Skeletal muscle cell (primary cell): ENCODE measurements at places on chromosomes 1 and 21.

GRCh38 chr1:8462371-8462892 is 144.5 kb downstream of the SLC45A1 start:
- DNase-seq = no peak

DNA sequence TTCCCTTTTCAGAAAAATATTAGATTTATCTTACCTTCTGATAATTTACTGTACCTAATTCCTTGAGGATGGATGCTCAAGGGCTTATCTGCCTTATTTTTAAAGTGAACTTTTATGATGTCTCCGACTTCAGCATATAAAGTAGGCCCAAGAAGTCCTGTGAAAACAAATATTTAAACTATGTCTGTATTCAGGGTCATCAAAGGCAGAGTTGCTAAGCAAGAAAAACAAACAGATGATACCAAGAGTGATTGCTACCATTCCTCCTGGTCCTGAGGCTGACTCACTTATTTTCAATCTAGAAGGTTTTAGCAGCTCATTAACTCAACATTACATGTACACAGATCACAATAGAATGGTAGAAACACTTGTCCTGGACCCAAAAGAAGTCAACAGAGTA is 14.1 kb downstream of the F5 start:
- no peak for DNase-seq

DNA sequence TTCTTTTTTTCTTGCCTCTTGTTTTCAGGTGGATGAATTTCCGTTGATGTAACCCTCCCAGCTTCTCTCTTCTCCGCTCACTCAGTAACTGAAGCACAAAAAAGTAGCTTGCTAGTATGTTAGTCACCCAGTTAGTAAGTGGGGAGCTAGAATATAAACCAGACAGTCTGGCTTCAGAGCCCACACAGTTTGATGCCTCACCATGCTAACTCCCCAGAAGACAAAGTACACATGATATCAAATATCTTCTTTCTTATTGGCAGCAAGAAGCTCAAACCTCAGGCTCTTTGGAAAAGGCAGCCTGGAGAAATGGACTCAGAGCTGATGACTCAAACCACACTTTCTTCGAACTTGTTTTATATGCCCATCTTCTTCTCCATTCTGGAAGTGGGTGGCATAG is 187.5 kb upstream of the PLXNA2 start:
- peak; percentile 64 for DNase-seq

- DNase-seq = peak; percentile 23
Observed at GRCh38 chr1:179809506-179810366, 66.6 kb downstream of the FAM163A start.

DNA sequence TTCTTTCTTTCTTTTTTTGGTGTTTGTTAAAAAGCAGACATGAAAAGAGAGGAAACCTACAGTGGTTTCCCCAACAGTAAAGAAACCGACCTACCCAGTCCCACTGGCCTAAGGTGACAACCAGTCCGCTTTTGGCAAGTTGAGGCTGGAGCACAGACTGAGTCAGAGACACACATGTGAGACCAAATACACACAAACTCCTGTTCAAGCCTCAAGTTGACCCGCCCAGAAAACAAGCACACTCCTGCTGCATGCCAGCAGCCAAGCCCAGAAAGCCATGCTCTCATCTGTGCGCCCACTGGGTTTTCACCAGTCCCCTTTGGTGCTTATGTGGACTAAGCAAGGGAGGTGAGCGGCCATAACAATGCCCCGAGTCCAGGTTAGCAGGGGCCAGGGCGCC is 64.6 kb upstream of the GPR153 start:
- DNase-seq = no peak

- DNase-seq = no peak
Observed at GRCh38 chr21:45830221-45830640, 151.3 kb upstream of the COL6A1 start.

DNA sequence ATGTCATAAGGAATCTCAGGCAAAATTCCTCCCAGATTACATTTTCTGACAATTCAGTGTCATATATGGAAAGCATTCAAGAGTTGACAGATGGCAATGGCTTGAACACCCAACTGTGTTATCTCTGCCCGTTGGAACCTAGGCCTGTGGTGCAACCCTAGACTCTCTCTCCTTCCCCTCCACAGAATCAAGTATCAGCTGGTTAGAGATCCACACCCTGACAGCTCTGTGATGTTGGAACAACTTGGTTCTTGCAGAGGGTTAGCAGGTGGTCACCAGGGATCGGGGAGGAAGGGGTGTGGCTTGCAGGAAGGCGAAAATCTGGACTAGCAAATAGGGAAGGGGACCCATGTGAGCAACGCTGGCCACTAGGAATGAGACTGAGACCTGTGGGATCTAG is 26.3 kb downstream of the PCSK9 start:
- no peak for DNase-seq

DNA sequence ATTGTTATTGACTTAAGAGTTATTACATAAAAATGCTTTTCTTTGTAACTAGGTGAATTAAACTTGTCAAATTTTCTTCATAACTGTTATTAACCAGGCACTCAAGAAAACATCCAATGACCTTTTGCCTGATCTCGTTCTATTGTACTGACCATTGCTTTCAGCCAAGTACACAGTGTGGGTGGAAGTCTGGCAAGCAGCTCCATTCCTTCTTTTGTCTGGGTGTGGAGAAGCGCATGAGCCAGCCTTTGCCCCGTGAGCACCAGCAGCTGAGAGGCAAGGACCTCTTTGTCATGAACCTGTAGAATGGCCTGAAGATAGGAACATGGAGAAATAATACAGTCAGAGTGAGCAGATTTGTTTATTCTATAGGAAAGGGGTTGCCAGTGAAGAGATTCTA is 57.5 kb downstream of the IARS2 start:
- DNase-seq = peak; percentile 13

DNA sequence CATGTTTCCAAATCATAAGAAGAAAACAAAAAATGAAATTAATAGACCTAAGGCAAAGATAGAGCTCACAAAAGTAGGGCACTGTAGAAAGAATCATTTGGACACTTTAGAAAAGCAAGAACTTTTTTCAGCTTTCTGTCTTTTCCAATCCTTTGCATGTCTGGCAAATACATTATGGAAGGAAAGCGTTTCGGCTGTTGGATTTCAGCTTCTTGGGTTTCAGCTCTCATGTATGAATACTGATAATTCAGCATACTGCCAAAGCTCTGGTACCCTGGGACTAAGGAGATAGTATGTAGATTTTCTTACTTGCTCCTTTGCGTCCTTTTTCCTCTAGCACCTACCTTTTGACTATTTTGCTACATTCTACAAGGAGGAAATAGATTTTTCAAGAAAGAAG is 375.9 kb downstream of the BRINP3 start:
- no peak for DNase-seq

DNA sequence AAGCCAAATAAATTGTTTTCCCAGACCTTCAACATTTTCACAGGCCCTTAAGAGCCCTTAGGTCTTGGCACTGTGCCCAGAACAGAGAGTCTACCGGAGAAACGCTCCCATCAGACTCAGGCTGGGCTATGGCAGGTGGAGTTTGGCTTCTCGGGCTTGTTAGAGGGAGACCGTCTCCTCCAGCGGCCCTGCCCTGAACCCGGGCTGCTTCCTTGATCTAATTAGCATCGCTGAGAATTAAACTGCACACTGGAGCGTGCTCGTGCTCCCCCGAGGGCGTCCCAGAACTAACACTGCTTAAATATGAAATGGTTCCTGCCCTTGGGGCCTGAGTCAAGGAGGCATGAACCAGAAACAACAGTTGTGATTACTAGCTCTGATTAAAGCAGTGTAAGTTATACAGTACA is 634.4 kb downstream of the MATN1 start:
- no peak for DNase-seq

DNA sequence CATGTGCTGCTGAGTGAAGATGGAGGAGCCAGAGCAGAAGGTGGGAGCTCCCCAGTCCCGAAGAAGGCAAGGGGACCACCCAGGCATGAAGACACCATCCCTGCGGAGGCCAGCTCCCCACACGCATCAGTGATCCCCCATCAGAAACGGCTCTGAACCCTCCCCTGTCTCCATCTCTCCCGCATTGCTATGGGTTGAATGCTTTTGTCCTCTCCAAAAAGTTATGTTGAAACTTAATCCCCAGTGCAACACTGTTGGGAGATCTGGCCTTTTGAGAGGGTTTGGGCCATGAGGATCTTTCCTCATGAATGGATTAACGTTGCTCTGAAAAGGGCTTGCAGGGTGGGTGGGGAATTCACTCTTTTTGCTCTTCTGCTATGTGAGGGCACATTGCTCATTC is 147.6 kb downstream of the AJAP1 start:
- DNase-seq = no peak

GRCh38 chr1:6273380-6273891 is 12.5 kb upstream of the GPR153 start:
- peak; percentile 34 for DNase-seq

GRCh38 chr1:229621663-229622062 is 4.3 kb downstream of the TAF5L start:
- DNase-seq = no peak

DNA sequence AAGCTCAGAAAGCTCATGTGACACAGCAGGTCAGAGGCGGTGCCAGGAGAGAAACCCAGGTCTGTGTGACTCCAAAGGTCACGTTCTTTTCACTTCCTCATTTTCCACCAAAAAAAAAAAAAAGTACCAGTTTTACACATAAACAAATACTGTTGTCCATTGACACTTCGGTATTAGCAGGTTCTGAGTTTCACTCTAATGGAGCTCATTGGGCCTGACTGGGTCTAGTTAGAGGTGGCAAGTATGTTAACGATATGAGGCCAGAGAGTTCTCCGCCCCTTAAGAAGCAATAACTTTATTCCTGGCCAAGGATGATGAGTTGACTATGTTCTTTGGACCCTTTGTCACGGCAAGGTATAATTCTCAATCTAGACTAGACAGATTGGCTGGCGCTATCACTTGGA is 30.0 kb upstream of the SDE2 start:
- DNase-seq = no peak

- DNase-seq = no peak
Observed at GRCh38 chr1:198387587-198387986, 152.9 kb downstream of the ATP6V1G3 start.

- no peak for DNase-seq
Observed at GRCh38 chr1:30745834-30746208, 11.8 kb downstream of the LAPTM5 start.

- no peak for DNase-seq
Observed at GRCh38 chr1:168759077-168759476, 30.1 kb upstream of the DPT start.

DNA sequence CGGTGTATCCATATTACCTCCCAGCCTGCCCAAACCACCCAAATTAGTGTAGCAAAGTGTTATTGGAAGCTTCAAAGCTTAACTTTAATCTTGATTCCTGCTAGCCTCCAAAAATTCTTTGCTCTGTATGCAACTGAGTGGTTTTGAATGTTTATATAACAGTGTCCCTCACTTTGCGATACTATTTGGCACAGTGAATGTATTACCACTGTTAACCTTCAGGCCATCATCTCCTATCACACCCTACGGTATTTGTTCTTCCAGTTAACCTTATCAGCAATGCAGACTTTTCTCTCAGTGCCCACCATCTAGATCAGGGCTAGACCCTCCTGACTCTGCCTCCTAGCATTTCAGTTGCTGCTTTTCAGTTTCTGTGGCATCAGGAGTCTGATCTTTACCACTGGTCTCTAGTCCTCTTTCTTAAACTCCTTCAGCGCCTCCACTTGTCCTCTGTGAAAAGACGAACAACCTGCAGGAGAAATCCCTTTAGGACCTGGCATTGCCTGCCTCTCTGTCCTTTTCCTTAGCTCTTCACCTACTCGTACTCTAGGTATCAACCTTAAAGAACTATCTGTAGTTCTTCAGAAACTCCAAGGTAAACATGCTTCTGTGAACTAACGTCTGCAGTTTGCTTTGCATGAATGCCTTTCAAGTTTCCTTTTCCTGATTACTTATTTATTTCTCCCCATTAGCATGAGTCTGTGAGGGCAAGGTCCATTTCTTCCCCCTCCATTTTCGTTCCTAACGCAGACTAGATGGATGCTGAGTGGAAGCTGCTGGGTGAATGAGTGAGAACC is 71.7 kb downstream of the SNX7 start:
- no peak for DNase-seq

DNA sequence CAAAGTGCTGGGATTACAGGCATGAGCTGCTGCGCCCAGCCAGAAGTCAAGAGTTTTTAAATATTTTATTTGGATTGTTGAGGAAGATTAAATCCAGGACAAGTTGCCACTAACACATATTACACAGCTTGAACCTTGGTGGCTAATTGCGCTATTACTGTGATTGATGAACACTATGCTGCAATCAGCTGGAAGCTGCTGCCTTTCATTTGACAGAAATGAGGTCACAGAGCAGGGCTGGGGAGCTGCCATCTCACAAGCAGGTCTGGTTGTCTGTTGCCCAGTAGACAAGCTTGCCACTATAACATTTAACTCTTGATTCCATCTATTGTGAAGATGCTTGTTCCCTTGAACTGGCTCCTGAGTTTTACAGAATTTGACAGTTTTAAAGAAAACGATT is 37.4 kb upstream of the NRDC start:
- DNase-seq = no peak

GRCh38 chr1:244851546-244852231 is 12.7 kb downstream of the HNRNPU start:
- no peak for DNase-seq
